ENCODE measurements at places on chromosomes 3 and 15.
A peak's percentile ranks its signal among the peaks of the same experiment; 100 is the strongest.

DNA sequence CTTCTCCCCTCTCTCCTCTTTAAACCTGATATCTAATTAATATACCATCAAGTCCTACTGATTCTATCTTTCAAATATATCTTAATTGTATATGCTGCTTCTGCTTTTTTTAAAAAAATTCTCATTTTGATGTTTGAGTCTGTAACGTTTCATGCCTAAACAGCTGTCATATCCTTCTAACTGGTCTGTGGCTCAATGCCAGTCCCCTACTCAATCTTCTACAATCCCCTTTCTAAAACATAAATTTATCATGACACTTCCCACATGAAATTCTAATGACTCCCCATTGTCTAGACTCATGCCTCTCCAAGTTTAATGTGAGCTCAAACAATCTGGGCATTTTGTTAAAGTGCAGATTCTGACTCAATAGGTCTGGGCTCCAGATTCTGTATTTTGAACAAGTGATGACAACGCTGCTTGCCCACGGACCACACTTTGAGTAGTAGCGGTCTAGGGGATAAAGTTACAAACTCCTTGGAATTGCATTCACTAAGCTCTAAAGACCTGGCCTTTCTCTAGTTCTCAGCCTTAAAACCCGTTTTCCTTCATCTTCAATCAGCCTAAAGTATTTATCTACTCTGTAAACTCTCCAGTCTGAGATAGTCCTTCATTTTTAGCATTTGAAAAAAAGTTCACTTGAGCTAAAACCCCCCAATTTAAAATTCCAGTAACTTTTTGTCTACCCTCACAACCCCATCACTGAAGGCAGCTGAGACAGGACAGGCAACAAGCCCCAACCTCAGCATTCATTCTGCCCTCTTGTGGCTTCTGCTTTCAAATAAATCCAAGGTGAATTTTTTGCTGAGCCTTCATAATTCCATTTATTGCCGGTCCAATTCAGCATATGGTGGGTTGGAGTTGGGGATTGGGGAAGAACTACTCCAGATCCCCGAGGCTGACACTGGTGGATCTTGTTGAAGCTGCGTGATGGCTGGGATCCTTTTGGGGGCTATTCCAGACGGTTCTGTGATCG lies 88.1 kb upstream of the THRB start:
- no peak for DNase-seq

- no peak for DNase-seq
Observed at GRCh38 chr15:36673039-36673438, 93.6 kb downstream of the CDIN1 start.

DNA sequence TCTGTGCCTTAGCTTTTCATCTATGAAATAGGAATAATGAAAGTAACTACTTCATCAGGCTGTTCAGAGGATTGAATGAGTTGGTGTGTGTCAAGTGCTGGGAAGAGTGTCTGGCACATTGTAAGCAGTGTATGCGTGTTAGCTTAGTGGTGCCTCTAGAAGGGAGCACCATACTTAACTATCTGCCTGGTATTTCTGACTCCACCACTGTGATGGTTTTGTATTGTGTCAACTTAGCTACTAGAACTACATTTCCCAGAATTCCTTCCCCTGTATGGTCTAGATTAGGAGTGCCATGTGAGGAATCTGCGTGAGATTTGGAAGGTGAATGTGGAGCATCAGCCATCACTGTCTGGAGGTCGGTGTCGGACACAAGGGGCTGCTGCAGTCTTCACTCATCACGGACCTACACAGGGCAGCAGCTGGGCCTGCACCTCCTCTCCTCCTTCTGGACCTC lies 115.4 kb upstream of the GALNT15 start:
- DNase-seq, result no peak

DNA sequence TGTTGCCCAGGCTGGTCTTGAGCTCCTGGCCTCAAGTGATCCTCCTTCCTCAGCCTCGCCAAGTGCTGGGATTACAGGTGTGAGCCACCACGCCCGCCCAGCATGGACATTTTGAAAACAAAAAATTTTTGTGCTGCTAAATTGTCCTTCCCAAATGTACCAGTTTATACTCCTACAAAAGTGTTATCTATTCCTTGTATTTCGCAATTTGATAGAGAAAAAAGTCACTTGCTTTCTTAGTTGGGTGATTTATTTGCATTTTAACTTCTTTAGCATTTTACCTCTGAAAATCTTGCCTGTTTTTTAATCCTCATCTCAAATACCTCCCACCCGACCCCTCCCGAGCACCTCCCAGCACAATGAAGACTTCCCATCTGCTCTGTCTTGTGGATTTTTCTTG lies 46.8 kb downstream of the PDE8A start:
- DNase-seq, result no peak

DNA sequence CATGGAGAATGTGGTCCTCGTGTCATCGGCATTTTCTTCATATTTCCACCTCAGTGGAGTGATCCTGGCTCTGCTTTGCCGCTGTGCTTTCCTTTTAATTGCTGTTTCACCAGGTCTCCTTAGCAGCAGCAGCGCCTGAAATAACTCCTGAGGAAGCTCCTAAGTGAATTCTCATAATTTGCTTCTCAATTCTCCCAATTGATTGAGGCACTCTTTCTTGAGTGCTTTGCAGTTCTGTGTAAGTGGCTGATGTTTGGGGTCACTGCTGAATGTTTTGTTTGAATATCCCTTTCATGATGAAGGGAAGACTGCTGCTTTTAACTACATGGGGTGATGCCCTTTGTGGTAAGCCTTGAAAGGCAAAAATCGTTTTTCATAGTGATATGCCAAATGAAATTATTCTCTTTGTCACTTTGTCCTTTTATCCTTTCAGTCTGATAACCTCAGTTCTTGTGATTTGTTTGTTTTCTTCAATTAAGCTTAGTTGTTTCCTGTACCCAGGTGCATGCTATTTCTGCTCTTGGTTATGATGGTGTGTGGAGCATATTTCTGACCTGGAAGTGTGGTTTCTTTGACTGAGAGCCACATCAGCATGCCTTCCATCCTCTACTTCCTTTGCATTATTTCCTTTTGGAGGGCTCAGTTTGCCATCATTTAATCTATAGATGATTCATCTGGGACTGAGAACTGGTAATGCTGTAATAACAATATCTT lies 36.7 kb downstream of the HMG20A start:
- no peak for DNase-seq

- no peak for DNase-seq
Observed at GRCh38 chr3:45498532-45498931, 96.0 kb upstream of the LIMD1 start.

- DNase-seq, result no peak
Observed at GRCh38 chr15:31367021-31367729, 40.5 kb downstream of the KLF13 start.

GRCh38 chr15:26232691-26233090 lies 369.6 kb upstream of the ATP10A start:
- no peak for DNase-seq

DNA sequence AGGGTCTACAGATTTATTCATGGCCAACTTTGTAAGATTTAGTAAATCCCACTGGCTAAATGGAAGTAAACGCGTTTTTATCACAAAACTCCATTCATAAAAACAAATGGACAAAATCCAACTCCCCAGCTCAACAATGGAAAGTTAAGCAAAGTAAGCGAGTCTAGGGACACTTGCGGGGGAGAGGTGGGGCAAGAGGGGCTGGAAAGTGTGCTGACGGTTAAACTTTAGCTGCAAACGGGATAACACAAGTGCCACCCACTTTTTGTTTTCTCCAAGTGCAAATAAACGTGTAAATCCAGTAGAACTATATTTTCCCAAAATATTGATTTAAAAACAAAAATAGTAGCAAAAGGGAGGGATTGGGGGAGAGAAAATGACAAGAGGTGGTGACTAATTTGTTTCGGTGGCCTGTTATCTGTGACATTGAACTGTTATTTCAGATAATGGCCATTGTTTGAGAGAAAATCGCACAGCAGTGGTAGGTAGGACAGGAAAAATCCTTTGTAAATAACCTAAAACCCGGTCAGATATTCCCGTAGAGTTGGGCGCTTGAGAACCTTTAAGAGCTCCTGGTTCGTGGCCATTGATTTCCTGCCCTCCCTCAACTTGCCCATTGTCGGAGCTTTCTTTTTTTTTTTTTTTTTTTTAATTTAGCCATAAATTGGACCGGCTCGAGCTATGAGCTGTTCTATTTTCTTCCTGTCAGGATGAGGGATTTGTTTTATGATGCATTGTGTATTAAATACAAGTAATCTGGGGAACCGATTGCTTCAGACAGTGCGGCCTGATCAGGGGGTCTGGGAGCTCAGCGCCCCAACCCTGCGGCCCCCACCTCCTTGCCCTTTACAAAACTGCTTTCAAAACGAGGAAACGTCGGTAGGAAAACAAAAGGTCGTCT lies 514.8 kb downstream of the MECOM start:
- no peak for DNase-seq

GRCh38 chr15:41878355-41878699 lies 15.5 kb downstream of the SPTBN5 start:
- DNase-seq, result no peak

DNA sequence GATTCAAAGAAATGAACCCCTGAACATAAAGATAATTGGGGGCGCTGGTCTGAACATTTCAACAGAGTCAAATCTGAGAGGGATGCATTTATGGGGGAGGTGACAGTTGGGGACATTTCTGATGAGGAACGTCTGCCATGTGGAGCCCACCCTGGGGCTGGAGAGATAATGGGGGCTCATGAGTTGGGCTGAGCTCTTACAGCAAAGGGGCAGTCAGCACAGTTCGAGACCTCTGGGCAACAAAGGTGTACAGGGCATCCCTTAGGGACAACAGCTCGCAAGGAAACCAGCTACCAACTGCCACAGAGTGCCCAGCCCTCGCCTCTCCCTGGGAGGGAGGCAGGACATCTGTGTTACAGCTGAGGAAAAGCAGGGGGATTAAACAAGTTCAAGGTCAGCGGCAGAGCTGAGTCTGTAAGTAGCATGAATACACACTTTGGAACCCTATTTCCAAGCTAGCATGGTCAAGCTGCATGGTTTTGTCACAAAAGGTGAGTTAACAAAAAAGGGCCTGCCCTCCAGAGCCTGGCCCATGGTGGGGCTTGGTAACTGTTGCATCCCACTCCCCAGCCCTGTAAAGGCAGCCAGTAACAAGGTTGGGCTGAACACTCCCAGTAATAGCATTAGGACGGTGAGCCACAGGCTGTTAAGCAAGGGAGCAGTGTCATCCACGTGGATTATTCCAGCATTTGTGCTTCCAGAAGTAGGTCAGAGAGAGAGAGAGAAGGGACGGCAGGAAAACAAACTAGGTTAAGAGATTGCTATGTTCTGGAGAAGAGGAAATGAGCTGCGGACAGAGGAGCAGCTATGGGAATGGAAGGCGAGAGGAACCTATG lies 4.3 kb downstream of the GNB5 start:
- DNase-seq, result no peak

- no peak for DNase-seq
Observed at GRCh38 chr3:63920001-63920400, 7.8 kb upstream of the SCAANT1 start.

- no peak for DNase-seq
Observed at GRCh38 chr3:133443649-133444422, 44.0 kb downstream of the BFSP2 start.

DNA sequence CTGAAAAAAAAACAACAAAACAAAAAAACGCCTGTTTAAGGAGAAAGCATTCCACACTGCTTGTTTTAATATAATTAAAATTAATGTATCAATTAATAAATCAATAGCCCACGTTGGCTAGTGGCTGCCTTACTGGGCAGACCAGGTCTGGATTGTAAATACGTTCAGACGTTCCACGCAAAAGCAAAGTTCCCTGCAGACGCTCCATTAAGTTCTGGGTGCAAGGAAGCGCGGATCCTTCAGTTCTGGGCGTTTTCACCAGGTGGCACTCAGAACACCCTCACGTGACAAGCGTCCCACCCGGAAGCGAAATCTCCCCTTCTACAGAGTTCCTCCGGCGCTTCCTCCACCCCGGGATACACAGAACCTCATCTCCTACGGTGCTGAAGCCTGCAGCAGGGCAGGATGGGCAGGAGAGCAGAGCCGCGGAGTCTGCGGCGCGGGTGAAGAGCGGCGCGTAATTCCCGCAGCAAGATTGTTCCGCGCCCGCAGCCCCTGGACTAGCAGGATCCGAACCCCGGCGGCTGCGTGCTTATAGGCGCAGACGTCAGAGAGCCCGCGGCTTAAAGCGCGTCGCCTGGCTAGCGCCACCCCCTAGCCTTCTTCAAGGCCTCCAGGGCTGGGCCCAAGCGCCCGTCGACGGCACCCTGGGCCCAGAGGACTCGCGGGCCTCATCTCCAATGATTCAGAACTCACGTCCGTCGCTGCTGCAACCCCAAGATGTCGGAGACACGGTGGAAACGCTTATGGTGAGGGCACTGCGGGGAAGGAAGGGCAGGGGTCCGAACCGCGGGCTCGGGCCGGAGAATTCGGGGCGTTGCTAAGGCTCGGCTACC lies at the start of gene SLC25A38:
SLC25A38 (plus strand) TSS at position 326 of the 836 bp plus-strand sequence; CDS start at position 681, 355 bp downstream.
- peak; percentile 74 for DNase-seq

DNA sequence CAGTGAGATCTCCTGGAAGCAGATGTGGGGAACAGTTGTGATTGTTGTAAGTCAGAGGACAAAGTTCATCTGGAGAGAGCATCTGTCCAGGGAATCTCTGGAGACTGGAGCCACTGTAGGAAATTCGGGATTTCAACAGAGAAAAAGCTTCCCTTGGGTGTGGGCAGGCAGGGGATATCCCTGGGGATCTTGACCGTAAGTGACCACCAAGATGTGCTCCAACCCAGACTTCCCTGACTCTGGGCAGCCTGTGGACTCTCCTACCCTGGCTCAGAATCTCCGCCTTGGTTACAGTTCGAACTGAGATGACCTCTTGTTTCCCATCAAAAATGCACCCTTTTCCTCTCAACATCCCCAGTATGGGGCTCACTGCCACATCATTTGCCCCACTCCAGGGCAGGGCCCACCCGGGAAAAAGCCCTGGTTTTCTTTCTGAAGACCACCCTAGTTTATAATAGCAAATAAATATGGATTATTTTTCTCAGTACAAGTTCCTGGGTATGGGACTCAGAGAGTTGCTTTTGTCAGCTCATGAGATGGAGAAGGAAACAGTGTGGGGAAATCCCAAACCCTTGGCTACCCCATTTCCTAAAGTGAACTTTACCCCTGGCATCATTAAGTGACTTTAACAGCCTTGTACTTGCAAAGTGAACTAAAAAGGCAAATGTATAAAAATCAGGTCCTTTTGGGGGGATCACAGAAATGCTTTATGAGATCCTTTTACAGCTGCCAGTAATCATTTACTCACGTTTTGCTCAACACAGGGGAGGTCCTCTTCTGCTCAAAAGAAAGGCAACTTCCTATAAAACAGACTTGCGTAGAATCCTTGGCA lies 89.9 kb downstream of the CCNL1 start:
- no peak for DNase-seq

GRCh38 chr3:14741510-14741909 lies 66.6 kb downstream of the C3orf20 start:
- no peak for DNase-seq

DNA sequence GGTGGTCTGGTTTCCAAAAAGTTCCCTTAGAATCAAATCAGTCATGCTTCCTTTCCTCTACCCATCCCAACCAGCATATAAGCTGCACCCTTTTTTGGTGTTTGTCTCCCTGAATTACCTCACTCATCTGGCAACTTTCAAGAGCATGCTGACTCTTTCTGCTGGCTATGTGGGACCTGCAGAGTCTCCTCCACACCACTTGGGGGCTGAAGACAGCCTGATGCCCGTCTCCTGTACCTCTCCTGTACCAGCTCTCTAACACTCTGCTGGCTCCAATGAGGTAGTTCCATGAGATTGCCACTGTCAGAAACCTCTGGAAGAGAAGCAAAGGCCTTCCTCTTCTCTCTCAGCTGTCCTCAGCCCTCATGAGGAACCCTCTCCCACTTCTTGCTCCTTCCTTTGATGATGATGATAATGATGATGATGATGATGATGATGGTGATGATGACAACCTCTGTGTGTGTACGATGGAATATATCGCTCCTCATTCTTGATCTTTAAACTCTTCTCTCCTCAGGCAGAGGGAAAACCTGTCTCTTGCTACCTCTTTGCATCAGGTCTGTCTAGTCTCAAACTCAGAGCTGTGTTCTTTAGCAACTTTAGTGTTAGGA lies 257.5 kb downstream of the ZNF621 start:
- no peak for DNase-seq
